ENCODE measurements at places on chromosomes 5 and 9. TPM values are rescaled to one million over a fixed set of nuclear protein-coding genes. Genes with fewer than 3 reads are reported as not detected.

- peaks cover 16% of the 10 kb centered on the region for H3K4me1 ChIP-seq
- DNase-seq, result no peak
- peaks cover 30% of the 10 kb centered on the region for H3K36me3 ChIP-seq
- no peaks in the 10 kb centered on the region for H3K27me3 ChIP-seq
Measured at GRCh38 chr5:77066823-77067442, 20.2 kb downstream of the ZBED3 start.

DNA sequence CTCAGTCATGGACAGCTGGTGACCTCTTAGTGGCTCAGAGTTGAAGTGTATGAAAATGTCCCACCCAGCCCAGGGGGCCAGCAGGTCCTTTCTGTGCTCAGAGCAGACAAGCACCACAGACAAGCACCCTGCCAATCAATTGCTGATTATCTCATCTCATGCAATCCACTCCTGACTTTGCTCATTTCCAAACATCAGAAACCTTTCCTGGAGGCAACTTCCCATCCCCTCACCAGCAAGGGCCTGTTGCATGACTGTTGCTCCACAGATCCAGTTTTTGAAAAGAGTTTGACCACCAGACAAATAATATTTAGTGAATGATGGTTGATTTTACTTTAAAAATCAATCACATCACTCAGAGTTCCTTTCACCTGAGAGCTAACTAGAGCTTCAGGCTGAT lies 397.3 kb upstream of the KLF4 start:
- no peaks in the 10 kb centered on the region for H3K4me1 ChIP-seq
- no peak overlapping the region for H3K27ac ChIP-seq
- DNase-seq, result no peak
- H3K27me3 ChIP-seq, result no peaks in the 10 kb centered on the region

GRCh38 chr9:118693645-118694044 lies 675.6 kb downstream of the BRINP1 start:
- H3K36me3 ChIP-seq, result no peaks in the 10 kb centered on the region
- DNase-seq, result no peak
- H3K4me3 ChIP-seq, result no peak overlapping the region
- no peak overlapping the region for H3K27ac ChIP-seq

Gene SMIM33
- not detected for total RNA-seq

GRCh38 chr5:133910571-133910970 lies 57.9 kb downstream of the C5orf15 start:
- no peak for DNase-seq
- H3K27ac ChIP-seq, result no peak overlapping the region
- H3K4me3 ChIP-seq, result no peak overlapping the region
- H3K36me3 ChIP-seq, result no peaks in the 10 kb centered on the region
